ENCODE measurements at places on chromosomes 2 and 18.

DNA sequence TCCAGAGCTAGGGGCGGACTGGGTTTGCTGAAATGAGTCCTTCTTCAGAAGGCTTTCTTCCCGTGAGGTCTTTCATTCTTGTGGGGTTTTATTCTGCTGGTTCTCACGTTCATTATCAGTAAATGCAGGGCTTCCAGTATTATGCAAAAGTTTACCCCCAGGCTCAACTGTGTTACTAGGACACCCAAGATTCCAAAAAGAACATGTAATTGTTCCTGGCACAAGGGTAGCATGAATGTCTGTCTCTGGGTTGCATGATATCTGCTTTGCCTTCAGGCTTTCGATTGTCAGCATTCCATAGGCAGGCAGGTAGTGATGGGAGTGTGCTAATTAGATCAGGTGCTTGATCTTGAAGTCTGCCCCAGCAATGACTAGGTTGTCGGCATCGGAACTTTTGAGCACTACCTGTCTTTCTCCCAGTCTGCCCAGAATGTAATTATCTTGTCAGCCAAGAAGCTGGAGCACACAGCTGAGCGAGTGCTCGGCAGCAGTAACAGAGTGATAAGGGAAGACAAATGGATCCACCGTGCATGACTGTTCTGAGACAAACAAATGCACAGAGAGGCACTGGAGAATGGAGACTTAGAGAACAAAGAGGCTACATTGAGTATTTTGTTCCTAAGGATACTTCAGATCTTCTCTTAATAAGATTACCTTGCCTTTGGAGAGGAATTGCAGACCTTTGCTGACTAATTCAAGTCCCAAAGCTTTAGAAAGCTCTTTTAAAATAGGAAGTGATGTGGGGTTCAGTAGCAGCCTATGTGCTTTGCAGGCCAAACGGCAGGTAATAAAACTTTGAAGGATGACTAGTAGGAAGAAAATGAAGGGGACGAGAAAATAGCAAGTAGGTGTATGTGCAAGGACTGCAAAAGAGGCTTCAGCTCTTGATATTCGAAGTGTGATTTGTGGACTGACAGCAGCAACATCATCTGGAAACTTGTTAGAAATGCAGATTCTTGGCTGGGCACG lies 41.9 kb downstream of the ITGB6 start:
- DNase-seq, result no peak

DNA sequence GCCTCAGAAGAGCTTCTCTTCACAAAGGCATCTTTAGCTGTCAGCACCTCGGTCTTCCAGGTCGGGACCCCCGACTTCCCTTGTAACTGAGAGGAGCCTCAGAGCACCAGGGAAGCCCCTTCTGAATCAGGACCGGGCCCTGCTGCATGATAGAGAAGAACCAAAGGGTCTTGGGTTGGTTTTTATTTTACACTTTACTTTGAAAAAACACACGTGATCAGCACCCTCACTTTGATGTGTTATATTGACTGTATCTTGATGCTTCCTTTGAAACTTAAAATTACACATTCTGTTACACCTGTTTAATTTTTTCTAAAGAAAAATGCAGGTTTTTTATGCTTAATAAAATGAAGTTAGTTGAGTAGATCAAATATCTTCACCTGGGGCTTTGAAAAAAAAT lies 202.3 kb downstream of the FAM210A start:
- DNase-seq, result no peak

DNA sequence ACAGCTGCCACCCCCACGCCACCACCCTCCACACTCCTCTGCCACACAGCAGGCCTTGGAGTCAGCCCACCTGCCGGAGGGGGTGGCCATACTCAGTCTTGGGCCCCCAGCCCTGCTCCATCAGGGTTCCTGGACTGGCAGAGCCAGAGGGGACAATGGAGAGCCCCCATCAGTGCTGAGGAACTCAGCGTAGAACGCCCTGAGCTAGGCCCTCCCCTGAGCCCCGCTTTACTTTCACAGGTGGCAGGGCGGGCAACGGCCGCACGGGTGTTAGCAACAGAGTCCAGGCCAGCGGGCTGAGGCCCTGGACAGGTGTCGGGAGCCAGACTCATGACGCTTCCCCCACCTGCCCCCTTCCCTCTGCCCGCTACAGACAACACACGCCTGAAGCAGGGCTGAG lies 47.1 kb downstream of the FOSL2 start:
- DNase-seq, result no peak

GRCh38 chr2:20638646-20639430 lies 12.1 kb downstream of the HS1BP3 start:
- DNase-seq, result no peak

DNA sequence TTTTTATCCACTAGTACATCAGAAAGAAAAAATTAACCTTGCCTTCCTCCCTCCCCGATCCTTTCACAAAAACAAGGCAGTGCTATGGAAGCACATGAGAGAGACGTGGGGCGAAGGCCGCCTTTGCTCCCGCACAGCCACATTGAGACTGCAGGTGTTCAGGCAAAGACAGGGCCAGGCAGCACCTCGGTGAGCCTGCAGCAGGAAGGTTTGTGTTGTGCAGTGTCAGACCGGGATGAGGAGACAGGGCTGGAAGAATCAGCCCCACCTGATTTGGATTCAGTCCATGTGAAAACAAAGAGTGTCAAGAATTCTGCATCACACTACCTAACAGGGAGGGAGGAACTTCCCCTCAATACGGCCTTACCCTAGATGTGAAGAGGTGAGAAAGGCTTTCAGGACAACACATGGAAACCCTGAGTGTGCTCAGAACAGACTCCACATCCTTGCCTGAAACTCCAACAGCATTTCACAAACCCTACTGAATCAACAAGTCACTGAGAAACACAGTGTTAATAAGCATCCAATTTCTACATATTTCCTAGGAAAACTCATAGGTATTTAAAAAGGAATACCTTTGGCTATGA lies 59.6 kb downstream of the HDAC4 start:
- no peak for DNase-seq

GRCh38 chr18:2906704-2907549 lies 60.1 kb downstream of the EMILIN2 start:
- DNase-seq, result peak; percentile 39

GRCh38 chr2:232316461-232317330 lies 61.9 kb upstream of the ALPP start:
- no peak for DNase-seq

GRCh38 chr18:26863122-26863879 lies 2.2 kb downstream of the AQP4 start:
- no peak for DNase-seq

DNA sequence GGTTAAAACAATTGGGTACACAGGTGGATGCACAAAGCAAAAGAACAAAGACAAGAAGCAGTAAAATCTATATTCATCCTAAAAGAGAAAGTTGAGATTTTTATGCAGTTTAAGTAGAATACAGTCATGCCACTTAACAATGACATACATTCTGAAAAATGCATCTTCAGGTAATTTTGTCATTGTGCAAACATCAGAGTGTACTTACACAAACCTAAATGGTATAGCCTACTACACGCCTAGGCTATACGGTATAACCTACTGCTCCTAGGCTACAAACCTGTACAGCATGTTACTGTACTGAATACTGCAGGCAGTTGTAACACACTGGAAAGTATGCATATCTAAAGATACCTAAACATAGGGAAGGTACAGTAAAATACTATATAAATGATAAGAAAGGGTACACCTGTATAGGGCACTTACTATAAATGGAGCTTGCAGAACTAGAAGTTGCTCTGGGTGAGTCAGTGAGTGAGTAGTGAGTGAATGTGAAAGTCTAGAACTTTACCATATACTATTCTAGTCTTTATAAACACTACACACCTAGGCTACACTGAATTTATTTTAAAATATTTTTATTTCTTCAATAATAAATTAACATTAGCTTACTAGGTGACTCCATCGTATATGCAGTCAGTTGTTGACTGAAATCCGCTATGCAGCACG lies 132.9 kb downstream of the BARD1 start:
- DNase-seq, result no peak

DNA sequence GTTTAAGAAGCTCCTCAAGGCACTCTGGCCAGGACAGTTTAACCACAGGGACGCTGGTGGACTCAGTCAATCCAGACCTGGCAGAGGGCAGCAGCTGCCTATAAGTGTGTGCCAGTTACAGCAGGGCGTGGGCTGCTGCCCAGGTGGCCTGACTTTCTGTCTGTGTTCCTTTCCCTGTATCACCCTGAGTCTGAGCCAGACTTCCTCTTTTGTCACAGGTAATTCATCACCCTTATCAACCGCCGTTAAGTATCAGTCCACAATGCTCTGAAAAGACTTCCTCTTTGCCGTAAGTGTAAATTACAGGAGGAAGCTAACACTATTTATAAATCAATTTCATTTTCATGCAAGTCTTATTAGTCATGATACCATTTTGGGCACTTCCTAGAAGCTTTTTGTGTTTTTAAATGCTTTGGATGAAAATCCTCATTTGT lies 7.0 kb downstream of the LPIN1 start:
- DNase-seq, result peak; percentile 57

GRCh38 chr18:62583376-62583775 lies 60.6 kb downstream of the ZCCHC2 start:
- DNase-seq, result no peak

GRCh38 chr2:174158003-174158402 lies 90.3 kb downstream of the OLA1 start:
- DNase-seq, result peak; percentile 18

DNA sequence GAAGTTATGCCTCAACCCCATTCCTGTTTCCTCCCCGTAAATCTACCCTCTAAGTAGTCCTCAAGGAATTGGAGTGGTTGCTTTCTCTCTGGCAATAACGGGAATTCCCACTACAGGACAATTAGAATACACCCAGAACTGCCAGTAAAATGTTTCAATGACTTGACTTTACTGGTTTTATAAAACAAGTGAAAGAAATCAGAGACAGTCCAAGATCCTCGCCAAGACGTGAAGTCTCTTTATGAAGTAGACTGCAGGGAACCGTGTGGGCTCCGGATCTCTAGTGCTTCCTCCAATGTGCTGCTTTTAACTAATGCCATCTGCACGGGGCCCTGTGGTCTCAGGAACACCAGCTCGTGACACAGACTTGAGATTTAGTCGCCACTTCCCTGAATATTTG lies 101.4 kb downstream of the CPO start:
- no peak for DNase-seq

GRCh38 chr2:204585930-204586329 lies 40.7 kb downstream of the PARD3B start:
- no peak for DNase-seq

DNA sequence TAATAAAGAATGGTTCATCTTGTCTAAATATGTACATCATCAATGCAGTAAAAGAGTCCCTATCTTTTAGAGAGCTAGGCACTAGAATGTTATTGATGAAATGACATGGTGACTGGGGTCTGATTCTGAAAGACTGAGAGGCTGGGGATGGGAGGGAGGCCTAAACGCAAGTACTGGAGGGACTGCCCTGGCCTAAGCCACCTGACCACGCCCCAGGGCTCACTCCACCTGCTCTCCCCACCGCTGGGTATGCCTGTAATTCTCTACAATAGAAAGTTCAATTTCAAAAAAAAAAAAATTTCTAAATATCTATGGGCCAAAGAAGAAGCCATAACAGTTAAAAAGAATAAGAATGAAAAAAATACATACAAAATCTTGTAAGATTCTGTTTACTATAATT lies 194.0 kb downstream of the HDAC4 start:
- no peak for DNase-seq

DNA sequence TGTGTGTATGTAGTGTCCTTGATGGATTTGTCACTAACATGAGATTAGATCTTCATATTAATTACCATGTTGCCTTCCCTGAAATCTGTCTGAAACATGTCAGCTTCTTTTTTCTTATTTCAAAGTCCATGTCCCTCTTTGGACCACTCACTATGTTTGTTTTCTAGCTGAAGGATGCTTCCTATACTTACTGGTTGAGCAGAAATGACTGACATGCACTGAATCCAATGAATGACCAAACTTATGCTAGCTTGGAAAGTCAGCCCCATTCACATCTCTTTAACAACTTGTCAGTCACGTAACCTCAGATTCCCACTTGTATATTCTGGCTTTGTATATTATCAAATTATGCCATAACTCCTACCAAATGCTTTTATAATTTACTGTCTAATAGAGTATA lies 69.9 kb upstream of the STK39 start:
- no peak for DNase-seq

- DNase-seq, result no peak
Observed at GRCh38 chr2:3078684-3079083, 298.9 kb downstream of the EIPR1 start.

DNA sequence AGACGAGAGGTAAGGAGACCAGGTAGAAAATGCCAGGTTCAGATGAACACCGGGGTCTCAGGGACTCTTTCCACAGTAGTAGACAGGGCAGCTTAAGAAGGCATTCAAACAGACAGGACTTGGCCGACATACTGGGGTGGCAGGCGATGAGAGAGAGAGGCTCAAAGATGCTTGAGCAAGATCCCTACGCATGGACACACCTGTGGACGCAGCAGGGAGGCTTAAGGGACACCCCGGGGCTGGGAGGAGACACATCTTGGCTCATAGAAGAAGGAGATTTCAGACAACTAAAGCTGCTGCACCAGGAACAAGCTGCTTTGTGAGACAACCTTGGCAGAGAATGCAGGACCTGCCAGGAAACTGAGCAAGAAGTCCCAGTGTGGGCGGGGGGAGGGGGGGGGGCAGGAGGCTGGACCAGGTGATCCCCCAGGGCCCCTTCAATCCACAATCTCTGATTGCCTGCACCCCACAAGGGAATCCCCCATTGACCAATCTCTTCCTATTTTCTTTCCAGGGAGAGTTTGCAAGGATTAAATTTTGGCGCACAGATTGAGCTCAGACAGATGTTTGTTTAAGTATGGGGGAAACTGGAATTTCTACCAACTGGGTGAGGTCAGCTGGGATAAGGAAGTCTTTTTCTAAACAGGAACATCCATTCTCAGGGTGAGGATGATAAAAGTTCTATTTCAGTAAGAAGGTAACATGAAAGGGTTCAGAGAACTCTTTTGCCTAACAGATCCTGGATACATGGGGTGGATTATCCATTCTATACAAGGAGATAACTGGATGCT lies 400.7 kb downstream of the NBAS start:
- no peak for DNase-seq

- DNase-seq, result no peak
Observed at GRCh38 chr18:67108894-67109293, 407.6 kb downstream of the DSEL start.

DNA sequence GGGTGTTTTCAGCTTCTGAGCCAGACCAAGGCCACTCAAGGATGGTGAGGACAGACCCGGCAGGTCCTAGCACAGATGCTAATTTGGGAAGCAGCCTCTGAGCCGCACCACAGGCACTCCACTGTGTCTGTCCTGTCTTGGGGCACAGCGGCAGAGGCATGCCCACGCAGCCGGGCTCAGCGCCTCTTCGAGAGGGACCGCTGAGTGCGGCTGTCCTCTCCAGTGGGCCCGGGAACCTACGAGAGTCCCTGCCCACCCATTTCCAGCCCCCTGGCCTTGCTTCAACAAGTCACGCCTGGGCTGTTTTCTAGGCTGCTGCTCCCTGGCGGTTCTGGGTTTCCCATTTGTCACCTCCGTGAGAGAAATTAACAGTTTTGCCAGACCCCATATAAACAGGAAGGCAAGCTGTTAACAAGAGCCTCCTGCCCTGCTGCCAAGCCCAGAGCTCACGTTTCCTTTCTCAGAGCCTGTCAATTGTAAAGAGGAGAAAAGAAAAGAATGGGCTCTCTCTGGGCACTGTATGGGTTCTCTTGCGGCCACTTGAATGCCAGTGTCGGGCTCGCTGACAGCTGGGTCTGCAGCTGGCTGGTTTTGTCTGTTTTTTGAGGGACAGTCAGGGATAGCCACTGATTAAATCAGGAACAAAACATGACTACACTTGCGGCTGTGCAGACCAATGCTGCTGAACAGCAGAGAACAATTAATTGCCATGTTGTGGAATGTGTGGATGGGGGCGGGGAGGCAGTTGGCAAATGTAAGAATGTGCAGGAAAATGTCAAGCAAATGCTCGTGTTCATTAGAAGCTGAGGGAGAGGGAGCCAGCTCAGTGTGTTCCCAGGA lies 30.6 kb downstream of the TMEM17 start:
- no peak for DNase-seq

- DNase-seq, result peak; percentile 44
Observed at GRCh38 chr2:20568501-20569463, 82.1 kb downstream of the HS1BP3 start.
